ENCODE measurements at places on chromosomes 2 and 18.

DNA sequence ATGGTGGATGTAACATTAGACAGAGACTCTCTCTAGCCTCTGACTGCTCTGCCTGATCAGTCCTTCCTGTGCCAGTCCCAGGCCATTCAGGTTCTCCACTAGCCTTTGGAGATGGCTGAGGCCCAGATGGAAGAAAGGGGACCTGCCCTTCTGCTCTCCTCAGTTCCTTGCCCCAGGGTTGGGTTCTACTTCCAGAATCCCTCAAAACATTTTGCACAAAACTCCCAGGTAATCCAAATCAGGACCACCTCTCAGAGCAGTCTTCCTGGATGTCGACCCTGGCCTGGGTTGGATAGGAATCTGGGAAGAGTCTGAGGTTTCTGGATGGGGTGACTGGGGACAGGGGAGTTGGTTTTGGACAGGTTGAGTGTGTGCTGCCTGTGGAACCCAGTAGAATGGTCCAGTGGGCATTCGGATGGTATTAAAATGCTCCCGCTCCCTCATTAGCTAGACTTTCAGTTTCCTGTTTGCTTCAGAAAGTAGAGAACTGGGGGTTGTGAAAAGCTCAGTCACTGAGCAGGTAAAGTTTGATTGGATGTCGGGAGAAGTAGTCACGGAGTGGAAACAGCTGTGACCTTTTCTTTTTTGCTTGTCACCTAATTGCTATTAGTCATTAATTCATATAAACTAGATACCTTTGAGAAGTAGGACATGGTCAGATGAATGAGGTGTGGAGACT is 37.9 kb downstream of the DPYSL5 start:
- no peak for DNase-seq

- no peak for DNase-seq
These were observed 418.6 kb downstream of the CMPK2 start for GRCh38 chr2:6446938-6447608.

DNA sequence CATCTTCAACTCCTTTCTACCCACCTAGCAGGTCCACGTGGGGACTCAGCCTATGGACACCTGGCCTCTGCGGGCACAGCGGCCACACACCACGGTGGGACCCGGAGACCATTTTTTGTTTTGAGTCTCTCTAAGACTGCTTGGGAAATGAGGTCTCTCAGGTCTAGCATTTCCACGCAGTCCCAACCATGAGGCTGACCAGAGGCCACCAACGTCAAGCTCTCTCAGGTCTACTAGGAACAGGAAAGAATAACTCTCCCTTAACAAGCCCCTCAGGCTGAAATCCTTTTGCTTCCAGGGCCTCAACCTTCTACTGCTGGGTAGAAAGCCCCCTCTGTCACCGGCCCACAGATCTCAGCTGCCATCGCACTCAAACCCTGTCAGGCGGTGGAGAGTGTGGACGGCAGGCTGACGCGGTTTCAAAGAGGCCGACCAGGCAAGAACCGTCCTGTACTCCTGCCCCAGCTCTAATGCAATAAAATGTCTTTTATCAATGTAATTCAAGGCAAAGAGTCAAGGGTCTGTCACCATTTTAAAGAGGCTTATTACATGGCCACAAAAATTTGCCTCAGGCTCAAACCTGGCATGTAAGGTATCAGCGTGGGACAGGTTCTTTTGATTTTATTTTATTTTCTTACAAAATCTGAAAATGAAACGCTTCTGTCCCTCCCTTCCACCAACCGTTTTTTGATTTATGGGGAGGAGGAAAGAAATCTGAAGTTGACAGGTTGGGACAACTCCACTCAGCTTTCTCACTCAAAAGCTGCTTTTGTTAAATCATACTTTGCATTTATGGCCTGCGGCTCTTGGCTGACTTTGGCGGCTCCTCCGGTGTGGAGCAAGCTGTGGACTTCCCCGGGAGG is 74.0 kb downstream of the BCL11A start:
- DNase-seq = no peak

DNA sequence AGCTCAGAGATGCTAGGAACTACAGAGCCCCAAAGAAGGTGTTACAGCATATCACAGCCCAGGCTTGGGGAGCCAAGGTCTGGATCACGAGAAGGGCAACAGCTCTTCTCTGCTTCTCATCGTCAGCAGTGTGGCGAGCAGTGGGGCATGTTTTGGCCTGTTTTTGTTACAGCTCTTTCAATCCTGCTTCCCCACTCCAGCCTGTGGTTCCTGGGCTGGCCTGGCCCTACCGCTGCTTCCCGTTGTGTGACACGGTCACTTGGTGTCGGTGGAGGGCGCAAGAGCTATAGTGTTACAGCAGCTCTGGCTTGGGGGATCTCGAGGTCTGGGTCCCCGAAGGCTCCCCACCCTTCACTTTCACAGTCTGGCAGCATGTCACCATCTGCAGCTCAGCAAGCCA is 870.2 kb downstream of the CBLN2 start:
- no peak for DNase-seq

GRCh38 chr18:61400016-61400635 is 66.9 kb downstream of the CDH20 start:
- no peak for DNase-seq

DNA sequence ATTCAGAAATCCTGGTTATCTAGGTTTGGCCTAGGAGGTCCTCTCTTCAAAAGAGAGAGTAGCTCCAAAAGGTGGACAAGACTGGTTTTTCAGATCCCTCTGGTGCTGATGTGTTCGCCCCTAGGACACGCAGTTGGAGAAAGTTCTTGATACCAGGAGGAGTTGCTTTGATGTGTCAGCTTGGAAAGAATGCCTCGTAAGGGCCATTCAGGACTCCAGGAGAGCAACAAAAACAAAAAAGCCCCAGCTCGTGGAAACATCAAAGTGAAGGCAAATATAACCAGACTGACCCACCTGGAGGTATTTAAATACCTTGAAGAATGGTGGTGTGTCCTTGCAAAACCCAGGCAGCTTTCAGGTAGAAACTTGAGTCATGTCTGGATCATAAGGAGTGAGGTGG is 12.5 kb upstream of the LBH start:
- DNase-seq = no peak

GRCh38 chr2:148135705-148136104 is 114.8 kb downstream of the MBD5 start:
- no peak for DNase-seq

DNA sequence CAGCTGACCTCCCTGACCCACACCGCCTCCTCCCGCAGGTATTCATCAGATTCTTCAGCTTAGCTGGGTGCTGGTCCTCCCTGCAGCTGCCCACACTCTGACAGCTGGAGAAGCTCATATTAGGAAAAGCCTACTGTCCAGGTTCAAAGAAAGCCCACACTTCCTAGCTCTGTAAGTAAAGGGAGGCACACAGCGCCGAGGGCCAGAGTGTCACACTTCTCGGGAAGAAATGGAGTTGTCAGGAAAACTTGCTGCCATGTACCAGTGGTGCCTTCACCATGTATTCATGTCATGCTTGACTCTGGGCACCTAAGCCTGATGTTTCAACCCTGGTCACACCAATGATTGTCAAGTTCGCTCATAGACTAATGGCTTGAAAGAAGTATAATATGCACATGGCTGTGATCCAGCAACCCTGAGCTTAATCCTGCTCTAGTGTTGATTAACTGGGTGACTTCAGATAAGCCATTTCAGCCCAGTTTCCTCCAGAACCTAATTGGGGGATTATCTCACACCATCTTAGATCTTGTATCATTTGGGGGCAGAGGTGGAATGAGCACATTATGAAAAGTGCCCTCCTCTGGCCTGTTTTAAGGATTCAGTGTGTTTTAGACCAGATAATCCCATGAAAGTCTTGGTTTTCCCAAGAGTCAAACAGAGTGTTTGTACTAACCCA is 180.3 kb upstream of the PARD3B start:
- DNase-seq = no peak

- no peak for DNase-seq
These were observed 2.4 kb downstream of the FHL2 start for GRCh38 chr2:105396254-105397024.

GRCh38 chr2:207855591-207855990 is 85.9 kb upstream of the FZD5 start:
- no peak for DNase-seq

DNA sequence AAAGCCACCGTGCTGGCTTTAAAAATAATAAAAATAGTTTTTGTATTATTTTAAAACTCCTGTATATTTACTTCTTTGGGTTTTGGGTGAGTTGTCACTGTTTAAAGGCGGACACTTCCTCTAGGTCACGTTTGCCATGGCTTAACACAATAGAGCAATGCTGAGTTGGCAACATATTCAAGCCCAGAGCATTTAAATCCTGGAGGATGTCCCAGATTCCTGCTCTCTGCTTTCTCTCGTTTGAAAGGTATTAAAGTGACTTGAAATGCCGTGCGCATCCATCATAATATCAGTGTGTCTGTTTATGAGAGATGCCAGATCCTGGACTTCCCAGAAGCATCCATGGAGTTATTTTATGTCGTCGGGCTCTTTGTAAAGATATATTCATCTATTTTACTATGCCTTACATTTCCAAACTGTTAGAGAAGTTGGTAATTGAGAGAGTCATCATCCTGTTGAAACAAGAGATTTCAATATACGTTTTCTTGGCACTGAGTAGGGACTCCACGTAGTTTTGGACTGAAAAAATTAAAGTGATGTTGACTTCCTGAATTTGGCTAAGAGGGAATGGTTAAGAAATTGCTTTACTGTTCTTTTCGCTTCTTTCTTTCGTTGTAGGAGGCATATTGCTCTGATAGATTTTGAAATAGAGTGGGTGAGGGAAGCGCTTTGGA is 150.6 kb downstream of the ZNF236 start:
- DNase-seq = no peak

- DNase-seq = no peak
These were observed 53.4 kb downstream of the RPE start for GRCh38 chr2:210055825-210056224.

DNA sequence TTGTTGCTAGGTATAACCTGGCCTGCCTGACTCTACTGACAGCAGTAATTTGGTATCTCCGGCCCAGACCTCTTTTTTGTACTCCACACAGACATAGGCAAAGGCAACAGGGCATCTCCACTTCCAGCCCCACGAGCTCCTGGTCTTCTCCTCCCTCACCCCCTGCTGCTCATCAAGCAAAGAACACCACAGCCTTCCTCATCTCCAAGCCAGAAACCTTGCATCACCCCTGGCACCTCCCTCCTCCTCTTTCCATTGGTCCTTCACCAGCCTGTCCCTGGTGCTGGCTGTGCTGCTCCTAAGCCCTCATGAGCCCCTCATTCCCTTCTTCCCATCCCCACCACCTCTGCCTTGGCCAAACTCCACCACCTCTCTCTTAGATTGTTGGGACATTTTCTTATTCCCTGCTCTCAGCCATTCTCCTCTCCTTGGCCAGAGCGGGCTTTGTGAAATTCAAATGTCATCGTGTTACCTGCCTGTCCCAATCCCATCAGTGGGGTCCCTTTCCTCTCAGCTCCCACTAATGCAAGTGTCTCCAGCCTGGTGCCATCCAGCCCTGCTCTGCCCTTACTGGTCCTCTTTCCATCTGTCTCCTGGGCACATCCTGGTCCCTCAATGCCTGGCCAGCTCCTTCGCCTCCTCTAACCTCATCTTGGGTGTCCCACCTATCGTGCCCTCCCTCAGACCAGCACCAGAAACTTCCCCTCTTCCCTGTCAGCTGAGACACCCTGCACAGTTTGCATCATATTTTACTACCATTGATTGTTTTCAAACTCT is 77.4 kb downstream of the INHBB start:
- no peak for DNase-seq

- no peak for DNase-seq
These were observed at the start of gene PIEZO2 for GRCh38 chr18:11149441-11150270. Gene PIEZO2 (minus strand): TSS chr18:11149569. CDS start chr18:11148588, 981 bp downstream.

DNA sequence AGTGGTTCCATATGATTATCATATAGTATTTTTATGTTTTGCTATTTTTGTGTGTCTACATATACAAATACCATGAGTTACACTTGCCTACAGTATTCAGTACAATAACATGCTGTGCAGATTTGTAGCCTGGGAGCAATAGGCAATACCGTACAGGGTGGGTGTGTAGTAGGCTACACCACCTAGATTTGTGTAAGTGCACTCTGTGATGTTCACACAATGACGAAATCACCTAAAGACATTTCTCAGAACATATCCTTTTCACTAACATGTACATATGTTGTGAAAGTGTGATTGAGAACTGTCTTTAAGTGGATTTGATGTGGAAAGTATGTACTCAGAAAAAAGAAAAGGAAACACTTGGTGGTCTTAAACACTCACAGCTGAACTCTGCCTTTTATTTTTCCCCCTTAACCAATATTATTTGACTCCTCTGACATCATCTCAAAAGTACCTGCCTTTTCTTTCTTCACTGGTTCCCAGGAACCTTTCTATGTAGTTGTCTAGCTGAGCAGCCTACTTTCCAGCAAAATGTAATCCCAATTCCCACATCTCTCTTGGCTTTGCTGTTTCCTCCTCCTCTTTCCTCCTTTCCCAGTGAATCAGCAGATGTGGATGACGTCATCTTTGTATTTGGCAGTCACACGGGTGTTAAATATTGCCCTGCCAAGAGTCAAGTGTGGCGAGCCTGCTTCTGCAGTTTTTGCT is 47.7 kb downstream of the OSBPL6 start:
- DNase-seq = no peak

GRCh38 chr18:60987963-60988362 is 345.3 kb upstream of the CDH20 start:
- no peak for DNase-seq

- no peak for DNase-seq
These were observed 290.9 kb downstream of the LPIN1 start for GRCh38 chr2:12037301-12037700.

GRCh38 chr2:129906861-129907235 is 72.6 kb upstream of the RAB6C start:
- no peak for DNase-seq

- DNase-seq = no peak
These were observed 392.1 kb upstream of the HS6ST1 start for GRCh38 chr2:128710729-128711128.

DNA sequence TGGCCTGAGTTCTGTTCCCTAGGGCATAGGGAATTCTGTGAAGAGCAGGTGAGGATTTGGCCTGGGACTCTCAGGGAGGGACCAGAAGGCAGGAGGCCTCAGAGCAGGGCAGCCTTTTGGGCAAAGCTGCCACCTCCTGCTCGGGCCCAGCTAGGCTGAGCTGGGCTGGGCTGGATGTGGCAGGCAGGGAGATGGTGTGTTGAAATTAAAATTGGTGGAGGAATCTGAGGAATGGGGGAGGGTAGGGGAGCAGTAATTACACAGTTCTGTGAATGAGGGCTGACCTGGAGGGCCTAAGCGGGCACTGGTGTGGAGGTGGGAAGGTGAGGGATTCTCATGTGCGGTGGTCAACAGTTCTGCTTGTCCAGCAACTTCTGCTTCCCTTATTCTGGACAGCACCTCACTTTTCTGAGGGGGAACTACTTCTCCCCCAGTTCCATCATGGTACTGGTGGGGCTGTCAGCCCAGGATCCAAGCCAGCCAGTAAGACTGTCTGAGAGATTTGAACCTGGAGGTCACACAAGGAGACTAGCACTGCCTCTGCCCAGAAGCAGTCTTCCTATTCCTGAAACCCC is 22.0 kb upstream of the ASPRV1 start:
- DNase-seq = no peak

DNA sequence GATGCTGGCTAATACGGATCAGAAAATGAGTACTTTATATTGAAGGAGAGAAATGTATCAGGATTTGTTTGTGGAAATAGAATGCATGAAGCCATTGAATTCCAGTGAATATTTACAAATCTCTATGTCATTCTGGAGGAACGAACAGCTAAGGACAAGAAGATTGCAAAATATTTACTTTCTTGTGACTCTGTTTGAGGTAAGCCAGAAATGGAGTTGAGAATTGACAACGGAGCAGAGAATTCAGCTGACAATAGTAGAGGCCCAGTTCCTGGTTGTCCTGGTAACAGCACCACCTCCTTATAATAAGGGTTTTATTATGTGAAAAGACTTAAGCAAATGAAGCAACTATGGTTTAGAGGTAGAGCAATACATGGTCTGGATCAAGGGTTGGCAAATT is 349.2 kb downstream of the ADCYAP1 start:
- no peak for DNase-seq

- no peak for DNase-seq
These were observed 531.9 kb downstream of the PARD3B start for GRCh38 chr2:205077159-205077558.

All from NCI-H748 treated with DMSO at 0.1 percent for 48 hours (cell line).